GM23338 (cell line): ENCODE measurements at places on chromosomes 16 and 17.

DNA sequence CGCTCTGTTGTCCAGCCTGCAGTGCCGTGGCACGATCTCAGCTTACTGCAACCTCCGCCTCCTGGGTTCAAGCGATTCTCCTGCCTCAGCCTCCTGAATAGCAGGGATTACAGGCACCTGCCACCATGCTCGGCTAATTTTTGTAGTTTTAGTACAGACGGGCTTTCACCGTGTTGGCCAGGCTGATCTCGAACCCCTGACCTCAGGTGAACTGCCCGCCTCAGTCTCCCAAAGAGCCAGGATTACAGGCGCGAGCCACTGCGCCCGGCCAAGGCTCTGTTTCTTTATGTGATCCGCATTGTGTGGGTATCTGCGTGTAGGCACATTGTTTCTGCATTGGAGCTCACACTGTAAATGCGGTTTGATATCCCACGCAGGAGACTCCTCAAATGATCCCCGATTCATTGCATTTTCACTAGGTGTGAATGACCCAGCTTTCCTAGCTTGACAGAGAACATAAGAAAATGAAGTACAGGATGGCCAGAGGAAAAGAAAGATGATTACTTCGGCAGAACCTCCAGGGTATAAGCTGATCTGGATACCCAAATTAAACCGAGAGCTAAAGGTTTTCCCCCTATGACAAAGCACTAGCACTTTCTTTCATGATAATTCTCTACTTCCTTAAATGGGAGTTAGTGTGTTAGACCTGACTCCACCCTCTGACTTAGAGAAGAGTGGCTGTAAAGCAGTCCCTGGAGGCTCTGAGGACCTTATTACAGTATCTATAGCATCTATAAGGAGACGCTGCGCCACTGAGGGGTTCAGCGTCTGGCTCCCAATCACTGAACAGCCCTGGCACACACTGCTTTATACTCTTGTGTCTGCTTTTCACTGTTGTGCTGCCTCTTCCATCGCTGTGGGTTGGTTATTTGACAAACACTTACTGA lies 17.3 kb downstream of the COTL1 start:
- no peak for DNase-seq

DNA sequence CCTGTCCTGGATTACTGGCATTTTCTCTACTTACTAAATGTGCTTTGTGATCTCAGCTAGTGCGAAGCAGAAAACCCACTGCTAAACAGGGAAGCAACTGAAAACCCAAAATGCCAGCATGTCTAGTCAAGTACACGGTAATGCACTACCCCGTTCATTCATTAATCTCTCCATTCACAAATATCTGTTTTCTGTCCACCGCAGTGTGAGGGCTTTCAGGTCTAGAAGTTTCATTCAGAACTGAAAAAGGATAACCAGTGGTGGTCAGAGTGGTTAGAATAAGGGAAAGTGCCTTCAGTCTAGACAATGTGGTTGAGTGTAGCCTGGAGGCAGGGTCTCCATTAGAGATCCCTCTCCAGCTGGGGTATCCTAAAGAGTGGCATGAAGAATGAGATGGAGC lies 68.3 kb downstream of the C17orf67 start:
- DNase-seq = no peak

- peak; percentile 92 for DNase-seq
These were observed 13.5 kb upstream of the SMIM5 start for GRCh38 chr17:75619506-75620431.

DNA sequence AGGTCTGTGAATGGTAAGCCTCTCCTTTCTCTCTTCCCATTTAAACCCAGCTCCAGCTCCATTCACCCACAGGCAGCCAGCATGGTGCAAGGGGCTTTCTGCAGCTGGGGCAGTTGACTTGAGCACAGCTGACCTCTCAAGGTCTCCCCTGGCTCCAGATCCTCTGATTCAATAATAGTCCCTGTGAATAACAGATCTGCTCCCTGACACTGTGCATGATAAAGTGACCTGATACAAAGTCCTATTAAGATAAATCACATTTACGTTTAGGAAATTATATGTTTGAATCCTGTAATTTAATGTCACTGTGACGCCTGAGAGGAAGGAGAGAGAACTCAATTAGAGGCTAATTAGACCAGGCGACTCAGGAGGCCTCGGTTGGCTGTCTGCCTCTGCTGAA lies 540.4 kb upstream of the CDH11 start:
- DNase-seq = no peak

- DNase-seq = peak; percentile 79
These were observed 797 bp downstream of the GRB7 start for GRCh38 chr17:39738568-39738901.

GRCh38 chr17:78559749-78560368 lies 17.3 kb downstream of the DNAH17 start:
- peak; percentile 70 for DNase-seq

DNA sequence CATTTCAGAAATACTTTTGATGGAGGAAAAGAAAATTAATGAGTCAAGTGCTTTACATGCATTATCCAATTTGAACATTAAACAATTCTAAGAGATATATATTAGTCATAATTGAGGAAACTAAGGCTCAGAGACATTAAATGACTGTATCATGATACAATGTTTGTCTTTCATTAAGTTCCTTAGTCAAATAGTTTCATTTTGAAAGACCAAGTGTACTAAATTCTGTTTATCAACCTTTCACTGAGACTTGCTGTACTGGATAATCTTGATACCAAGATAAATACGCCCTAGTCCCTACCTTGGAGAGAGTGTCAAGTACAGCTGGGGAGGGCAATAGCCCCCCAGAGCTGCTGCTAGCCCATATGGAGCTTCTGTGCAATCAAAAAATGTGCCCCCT lies 24.2 kb downstream of the TOM1L2 start:
- no peak for DNase-seq
